Neural progenitor cell (in vitro differentiated cells): ENCODE measurements at places on chromosomes 16 and 17.
A peak's percentile ranks its signal among the peaks of the same experiment; 100 is the strongest.

- DNase-seq = peak; percentile 86
These were observed 52.5 kb downstream of the FTO start for GRCh38 chr16:53756275-53756996.

DNA sequence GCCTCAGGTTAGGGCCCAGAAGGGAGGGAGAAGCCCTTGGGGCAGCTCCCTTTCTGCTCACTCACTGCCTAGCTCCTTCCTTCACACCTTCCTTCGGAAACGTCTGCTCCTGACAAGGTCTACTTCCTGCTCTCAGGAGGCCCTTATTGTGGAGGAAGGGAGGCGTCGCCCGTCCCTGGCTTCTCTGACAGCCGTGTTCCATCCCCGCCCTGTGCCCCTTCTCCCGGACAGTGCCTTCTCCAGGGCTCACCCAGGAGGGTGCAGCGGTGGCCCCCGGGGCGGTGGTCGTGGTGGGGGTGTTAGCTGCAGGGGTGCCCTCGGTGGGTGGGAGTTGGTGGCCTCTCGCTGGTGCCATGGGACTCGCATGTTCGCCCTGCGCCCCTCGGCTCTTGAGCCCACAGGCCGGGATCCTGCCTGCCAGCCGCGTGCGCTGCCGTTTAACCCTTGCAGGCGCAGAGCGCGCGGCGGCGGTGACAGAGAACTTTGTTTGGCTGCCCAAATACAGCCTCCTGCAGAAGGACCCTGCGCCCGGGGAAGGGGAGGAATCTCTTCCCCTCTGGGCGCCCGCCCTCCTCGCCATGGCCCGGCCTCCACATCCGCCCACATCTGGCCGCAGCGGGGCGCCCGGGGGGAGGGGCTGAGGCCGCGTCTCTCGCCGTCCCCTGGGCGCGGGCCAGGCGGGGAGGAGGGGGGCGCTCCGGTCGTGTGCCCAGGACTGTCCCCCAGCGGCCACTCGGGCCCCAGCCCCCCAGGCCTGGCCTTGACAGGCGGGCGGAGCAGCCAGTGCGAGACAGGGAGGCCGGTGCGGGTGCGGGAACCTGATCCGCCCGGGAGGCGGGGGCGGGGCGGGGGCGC is 231.9 kb downstream of the SEC14L1 start:
- peak; percentile 95 for DNase-seq

- DNase-seq = no peak
These were observed 115.5 kb upstream of the TBX2 start for GRCh38 chr17:61284174-61284573.

DNA sequence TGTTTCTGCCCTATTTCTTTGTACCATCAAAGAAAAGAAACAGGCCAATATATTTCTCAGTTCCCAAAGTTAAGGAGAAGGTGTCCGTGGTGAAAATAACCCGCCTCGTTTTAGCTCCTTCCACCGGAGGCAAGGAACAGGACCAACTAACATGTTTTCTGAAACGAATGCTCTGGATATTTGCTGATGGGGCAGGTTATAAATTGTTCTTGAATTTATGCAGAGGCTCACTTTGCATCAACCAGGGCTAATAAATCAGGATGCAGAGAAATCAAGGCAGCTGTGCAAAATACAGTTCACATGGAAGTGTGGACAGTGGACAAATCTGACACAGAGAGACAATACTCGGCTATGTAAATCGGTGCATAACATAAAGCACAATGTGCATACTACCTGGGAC is 189.8 kb downstream of the GRIN2A start:
- DNase-seq = no peak
